Thoracic aorta (tissue), 2 donors: ENCODE measurements at places on chromosomes 13 and 19. TPM values are rescaled to one million over a fixed set of nuclear protein-coding genes. Genes with fewer than 3 reads are reported as not detected.

Gene PRX
- total RNA-seq: 7.3 TPM

Gene ZFR2
- not detected for total RNA-seq

Gene CYSLTR2
- 4.0 TPM for total RNA-seq

Gene FUT3
- total RNA-seq: not detected

Gene LRRC63
- total RNA-seq: not detected

Gene LYPD5
- 6.5 TPM for total RNA-seq

Gene PCSK4
- 0.68 TPM for total RNA-seq

Gene TICAM1
- 14.0 TPM for total RNA-seq

Gene S1PR5
- total RNA-seq: 8.7 TPM

Gene ZNF417
- 12.6 TPM for total RNA-seq

Gene FPR1
- 30.2 TPM for total RNA-seq

Gene FAM124A
- total RNA-seq: 13.7 TPM

Gene CACNG8
- total RNA-seq: not detected

Gene LGALS14
- total RNA-seq: not detected

Gene SPACA6
- 72.4 TPM for total RNA-seq

Gene SYT3
- not detected for total RNA-seq

Gene ATP4B
- 0.85 TPM for total RNA-seq

Gene DHRS12
- total RNA-seq: 4.9 TPM

Gene AMER2
- not detected for total RNA-seq

Gene ANGPTL4
- 99.1 TPM for total RNA-seq

Gene RUBCNL
- 7.3 TPM for total RNA-seq

Gene GFY
- total RNA-seq: not detected

Gene OLFM2
- 5.8 TPM for total RNA-seq

Gene TUBGCP3
- 31.0 TPM for total RNA-seq

Gene ADM5
- 2.8 TPM for total RNA-seq

Gene DOCK9
- total RNA-seq: 58.6 TPM

Gene ZNF223
- total RNA-seq: 2.0 TPM

Gene ARHGEF7
- 117 TPM for total RNA-seq

Gene SIAH3
- not detected for total RNA-seq

Gene GNA15
- 14.0 TPM for total RNA-seq

Gene SLITRK1
- not detected for total RNA-seq

Gene ZIC2
- not detected for total RNA-seq

Gene PCP2
- total RNA-seq: not detected

Gene RPL36
- total RNA-seq: 397 TPM

Gene NLRP9
- total RNA-seq: not detected

Gene CRTC1
- total RNA-seq: 11.2 TPM

Gene HRC
- total RNA-seq: 6.5 TPM

Gene SPIB
- not detected for total RNA-seq

Gene SCEL
- total RNA-seq: not detected

Gene IFI30
- 59.4 TPM for total RNA-seq

Gene NDUFA13
- 60.8 TPM for total RNA-seq

Gene TMEM190
- not detected for total RNA-seq

Gene FXYD7
- total RNA-seq: not detected

Gene GYS1
- 44.4 TPM for total RNA-seq

Gene FGF21
- not detected for total RNA-seq

Gene SHISA2
- 0.54 TPM for total RNA-seq

Gene TPGS1
- 94.1 TPM for total RNA-seq

Gene CEACAM3
- total RNA-seq: not detected

Gene GARRE1
- total RNA-seq: 37.5 TPM

Gene KLK2
- total RNA-seq: not detected

Gene ANKRD24
- total RNA-seq: 1.1 TPM

Gene TDRD12
- total RNA-seq: not detected

Gene INSR
- 116 TPM for total RNA-seq

Gene IGFL3
- not detected for total RNA-seq

Gene CNFN
- not detected for total RNA-seq
